Metanephros (tissue), 2 donors: ENCODE measurements at places on chromosomes 11 and 22. TPM values are rescaled to one million over a fixed set of nuclear protein-coding genes. Genes with fewer than 3 reads are reported as not detected.

LYVE1 gene
- total RNA-seq: 43.6 TPM

IFTAP gene
- total RNA-seq: 32.4 TPM

TRIM66 gene
- total RNA-seq: 8.1 TPM

ENTHD1 gene
- not detected for total RNA-seq

FADS1 gene
- total RNA-seq: 25.9 TPM

RAG1 gene
- 3.0 TPM for total RNA-seq

OR5B12 gene
- total RNA-seq: not detected

NPAS4 gene
- total RNA-seq: 3.1 TPM
